ENCODE measurements at places on chromosomes 3 and 15.

DNA sequence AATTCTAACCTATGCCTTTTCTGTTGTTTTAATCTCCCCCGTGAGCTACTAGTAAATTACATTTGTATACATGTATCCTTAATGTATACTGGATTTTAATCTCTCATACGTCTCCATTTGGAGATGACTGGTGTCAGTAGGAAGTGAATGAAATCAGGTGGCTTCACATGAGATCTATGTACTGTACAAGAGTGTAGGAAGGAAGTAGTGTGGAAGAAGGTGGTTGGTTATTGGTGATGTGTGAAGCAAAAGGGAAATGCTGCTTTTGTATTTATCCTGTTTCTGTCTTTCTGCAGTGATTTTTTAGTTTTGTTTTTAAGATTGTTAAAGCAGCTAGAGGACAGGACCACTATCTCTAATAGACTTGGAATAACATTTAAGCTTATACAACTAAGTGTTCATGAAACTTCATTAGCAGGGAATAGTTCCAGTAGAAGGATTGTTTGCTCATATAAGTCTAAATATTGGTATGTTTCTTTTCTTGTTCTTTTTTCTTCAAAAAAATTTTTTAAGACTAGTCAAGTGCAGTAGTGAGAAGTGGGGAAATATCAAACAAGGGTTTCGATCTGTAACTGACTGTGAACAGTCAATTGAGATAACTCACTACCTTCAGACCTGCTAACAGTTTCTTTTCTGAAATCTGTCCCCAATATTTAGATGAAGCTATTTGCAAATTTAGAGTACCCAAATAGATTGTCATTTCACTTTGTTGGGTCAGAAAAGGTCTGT is 15.3 kb downstream of the SNX1 start:
- peaks cover 55% of the 10 kb centered on the region for H3K4me1 ChIP-seq
- no peak overlapping the region for H3K4me3 ChIP-seq
- H3K27ac ChIP-seq: peak overlapping the region; percentile 73

- no peak overlapping the region for H3K27ac ChIP-seq
- no peaks in the 10 kb centered on the region for H3K27me3 ChIP-seq
- no peak for DNase-seq
- no peaks in the 10 kb centered on the region for H3K4me1 ChIP-seq
- no peak overlapping the region for H3K4me3 ChIP-seq
- no peaks in the 10 kb centered on the region for H3K36me3 ChIP-seq
Observed at GRCh38 chr3:55683666-55684270, 196.7 kb upstream of the WNT5A start.

GRCh38 chr15:62929000-62929357 is 113.6 kb upstream of the TPM1 start:
- H3K27ac ChIP-seq: no peak overlapping the region
- no peak for DNase-seq
- no peak overlapping the region for H3K4me3 ChIP-seq
- no peaks in the 10 kb centered on the region for H3K4me1 ChIP-seq

GRCh38 chr3:141895731-141896130 is 19.3 kb downstream of the ATP1B3 start:
- no peak for DNase-seq
- peaks cover 61% of the 10 kb centered on the region for H3K4me1 ChIP-seq
- H3K27ac ChIP-seq: no peak overlapping the region
- no peak overlapping the region for H3K4me3 ChIP-seq
- H3K36me3 ChIP-seq: peaks cover 83% of the 10 kb centered on the region

DNA sequence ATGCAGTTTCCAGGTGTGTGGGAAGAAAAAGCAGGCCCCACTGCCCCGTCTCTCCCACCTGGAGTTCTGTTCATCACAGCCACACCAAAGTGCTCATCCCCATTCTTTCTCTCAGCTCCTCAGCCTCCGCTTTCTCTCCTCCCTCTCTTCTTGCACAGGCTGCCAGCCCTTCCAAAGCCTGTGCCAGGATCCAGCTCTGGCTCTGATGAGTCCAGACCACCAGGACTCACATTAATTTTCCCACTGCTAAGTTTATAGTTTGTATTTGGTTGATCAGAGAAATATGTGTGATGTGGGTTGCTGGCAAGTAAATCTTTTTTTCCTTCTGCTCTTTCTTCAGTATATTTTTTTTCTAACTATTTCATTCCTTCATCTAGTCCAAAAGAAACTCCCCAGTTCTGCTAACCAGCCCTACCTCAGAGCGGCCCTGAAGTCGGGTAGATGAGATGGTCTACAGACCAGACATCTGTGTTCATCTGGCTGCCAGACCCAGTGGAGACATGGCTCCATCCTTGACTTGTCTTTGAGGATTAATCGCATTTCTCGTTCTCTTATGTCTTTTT is 49.8 kb downstream of the BOC start:
- H3K27me3 ChIP-seq: peaks cover 2% of the 10 kb centered on the region
- H3K4me3 ChIP-seq: no peak overlapping the region
- H3K4me1 ChIP-seq: peaks cover 6% of the 10 kb centered on the region
- H3K36me3 ChIP-seq: no peaks in the 10 kb centered on the region
- no peak overlapping the region for H3K27ac ChIP-seq

DNA sequence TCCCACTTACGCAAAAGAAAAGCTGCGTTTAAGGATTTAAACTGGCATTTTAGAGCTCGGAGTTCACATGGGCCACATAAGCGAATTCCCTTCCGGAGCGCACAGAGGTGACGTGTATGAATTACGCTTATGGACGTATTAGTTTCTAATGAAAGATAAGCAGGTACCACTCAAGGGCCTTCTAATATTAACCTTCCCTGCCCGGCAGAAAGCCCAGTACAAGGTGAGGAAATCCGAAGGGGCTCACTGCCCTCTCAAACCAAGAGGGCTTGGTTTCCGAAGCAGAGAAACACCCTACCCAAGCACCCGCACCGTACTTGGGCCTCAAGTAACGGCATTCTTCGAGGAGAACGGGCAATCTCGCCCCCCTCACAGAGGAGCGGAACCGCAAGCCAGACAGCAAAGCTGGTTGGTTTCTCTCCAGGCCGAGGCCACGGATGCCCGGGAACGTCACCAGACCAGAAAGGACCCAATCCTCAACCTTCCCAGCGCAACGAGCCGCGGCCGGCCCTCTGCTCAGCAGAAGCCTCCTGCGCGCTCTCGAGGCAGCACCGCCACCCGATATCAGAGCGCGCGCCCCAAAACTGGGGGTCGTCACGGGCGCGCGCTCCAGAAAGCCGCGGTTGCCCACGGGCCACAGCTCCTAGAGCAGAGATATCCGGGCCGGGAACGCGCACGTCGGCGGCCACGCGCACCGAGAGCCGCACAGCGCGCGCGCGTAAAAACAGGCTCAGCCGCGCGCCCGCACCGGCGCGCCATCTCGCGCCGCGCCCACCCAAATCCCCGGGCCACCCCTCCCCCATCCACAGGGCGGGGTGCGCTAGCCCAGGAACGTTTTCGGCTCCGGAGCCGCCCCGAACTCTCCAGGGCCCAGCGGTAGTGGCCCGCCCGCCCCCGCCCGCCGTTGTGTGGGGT is 676 bp downstream of the QRICH1 start:
- H3K4me1 ChIP-seq: peaks cover 42% of the 10 kb centered on the region
- H3K4me3 ChIP-seq: peak overlapping the region; percentile 93
- H3K27ac ChIP-seq: peak overlapping the region; percentile 98
- H3K36me3 ChIP-seq: peaks cover 72% of the 10 kb centered on the region

DNA sequence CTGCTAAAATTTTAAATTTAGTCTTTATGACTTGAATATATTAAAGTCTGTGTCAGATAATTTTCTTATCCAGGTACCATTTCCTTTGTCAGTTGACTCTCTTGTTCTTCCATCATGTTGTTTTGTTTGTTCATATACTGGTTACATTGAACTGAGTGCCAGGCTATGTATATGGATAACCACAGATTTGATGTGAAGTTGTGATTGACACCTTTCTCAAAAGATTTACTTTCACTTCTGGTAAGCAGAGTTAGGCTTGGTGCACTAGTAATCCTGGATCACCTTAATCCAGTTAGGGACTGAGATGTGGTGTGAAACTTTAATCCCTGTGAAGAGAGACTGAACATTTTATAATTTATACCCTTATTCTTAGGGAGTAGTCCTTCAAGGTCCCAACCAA is 99.4 kb downstream of the ADAM10 start:
- peaks cover 3% of the 10 kb centered on the region for H3K4me1 ChIP-seq
- H3K36me3 ChIP-seq: peaks cover 55% of the 10 kb centered on the region
- DNase-seq: no peak

- H3K27ac ChIP-seq: no peak overlapping the region
- DNase-seq: no peak
- no peak overlapping the region for H3K4me3 ChIP-seq
- H3K4me1 ChIP-seq: no peaks in the 10 kb centered on the region
- H3K36me3 ChIP-seq: no peaks in the 10 kb centered on the region
- H3K27me3 ChIP-seq: no peaks in the 10 kb centered on the region
Observed at GRCh38 chr3:116391296-116392201, 53.7 kb downstream of the LSAMP start.

GRCh38 chr3:116111765-116112164 is 333.5 kb downstream of the LSAMP start:
- H3K4me3 ChIP-seq: no peak overlapping the region
- DNase-seq: no peak
- no peaks in the 10 kb centered on the region for H3K27me3 ChIP-seq
- no peaks in the 10 kb centered on the region for H3K36me3 ChIP-seq
- no peak overlapping the region for H3K27ac ChIP-seq

GRCh38 chr15:47791161-47791560 is 73.9 kb downstream of the SEMA6D start:
- no peak for DNase-seq
- no peaks in the 10 kb centered on the region for H3K27me3 ChIP-seq
- no peak overlapping the region for H3K4me3 ChIP-seq
- no peaks in the 10 kb centered on the region for H3K4me1 ChIP-seq
- H3K27ac ChIP-seq: no peak overlapping the region

DNA sequence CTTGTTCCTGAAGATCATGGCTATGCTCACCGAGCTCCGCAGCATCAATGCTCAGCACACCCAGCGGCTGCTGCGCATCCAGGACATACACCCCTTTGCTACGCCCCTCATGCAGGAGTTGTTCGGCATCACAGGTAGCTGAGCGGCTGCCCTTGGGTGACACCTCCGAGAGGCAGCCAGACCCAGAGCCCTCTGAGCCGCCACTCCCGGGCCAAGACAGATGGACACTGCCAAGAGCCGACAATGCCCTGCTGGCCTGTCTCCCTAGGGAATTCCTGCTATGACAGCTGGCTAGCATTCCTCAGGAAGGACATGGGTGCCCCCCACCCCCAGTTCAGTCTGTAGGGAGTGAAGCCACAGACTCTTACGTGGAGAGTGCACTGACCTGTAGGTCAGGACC is 35.2 kb downstream of the NR1I2 start:
- no peak overlapping the region for H3K27ac ChIP-seq
- H3K27me3 ChIP-seq: no peaks in the 10 kb centered on the region
- peaks cover 5% of the 10 kb centered on the region for H3K4me1 ChIP-seq
- no peaks in the 10 kb centered on the region for H3K36me3 ChIP-seq

DNA sequence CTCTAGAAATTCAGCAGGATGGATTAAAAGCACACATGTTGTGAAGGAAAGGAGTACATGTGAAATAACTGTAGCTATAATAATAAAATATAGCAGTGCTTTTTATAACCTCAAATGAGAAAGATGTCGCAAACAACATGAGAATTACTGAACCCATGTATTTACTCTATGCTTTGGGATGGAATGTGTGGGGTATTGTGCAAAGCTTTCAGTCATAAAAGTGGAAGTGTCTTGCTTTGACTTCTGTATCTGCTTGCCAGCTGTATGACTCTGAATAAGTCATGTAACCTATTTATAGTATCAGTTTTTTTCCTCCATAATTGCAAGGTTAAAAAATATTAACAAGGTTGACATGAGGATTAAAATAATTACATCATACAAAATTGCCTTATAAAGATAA is 519.3 kb upstream of the CADM2 start:
- H3K27me3 ChIP-seq: no peaks in the 10 kb centered on the region
- no peak overlapping the region for H3K27ac ChIP-seq
- H3K4me3 ChIP-seq: no peak overlapping the region
- H3K4me1 ChIP-seq: no peaks in the 10 kb centered on the region

DNA sequence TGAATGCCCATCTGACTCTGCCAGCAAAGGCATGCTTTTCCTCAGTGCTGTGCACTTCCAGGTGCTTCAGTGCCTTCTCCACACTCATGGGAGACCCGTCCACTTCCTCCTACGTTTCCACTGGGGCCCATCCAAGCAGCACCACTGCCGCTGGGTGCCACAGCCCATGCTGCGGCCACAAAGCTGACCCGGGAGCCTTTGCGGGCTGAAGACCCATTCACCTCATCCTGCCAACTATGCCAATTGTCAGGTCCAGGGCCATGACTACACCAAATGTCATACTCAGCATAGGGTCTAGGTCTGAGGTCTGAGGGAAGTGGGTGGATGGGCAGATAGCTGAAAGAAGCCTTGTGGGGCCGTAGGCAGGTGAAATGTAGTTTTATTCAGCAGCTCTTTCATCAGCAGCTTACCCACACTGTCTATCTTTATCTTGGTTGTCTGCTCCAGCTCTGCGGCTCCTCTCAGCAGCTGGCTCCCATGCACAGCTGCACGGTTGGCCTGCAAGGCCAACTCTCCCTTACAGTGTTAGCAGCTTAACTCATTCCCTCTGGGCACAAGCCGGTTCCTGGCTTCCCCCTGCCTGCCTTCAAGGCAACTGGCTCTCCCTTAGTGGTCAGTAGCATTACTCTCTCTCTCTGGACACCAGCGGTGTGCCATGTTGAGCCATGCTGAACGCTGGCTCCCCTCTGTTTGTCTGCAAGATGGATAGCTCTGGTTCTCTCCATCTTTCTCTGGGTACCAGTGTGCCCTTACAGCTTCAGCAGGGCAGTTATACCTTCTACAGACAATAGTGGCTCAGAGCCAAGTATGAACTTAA is 63.7 kb upstream of the SIAH2 start:
- no peak for DNase-seq
- H3K36me3 ChIP-seq: no peaks in the 10 kb centered on the region
- H3K4me3 ChIP-seq: no peak overlapping the region
- H3K4me1 ChIP-seq: no peaks in the 10 kb centered on the region
- peaks cover 16% of the 10 kb centered on the region for H3K27me3 ChIP-seq
- no peak overlapping the region for H3K27ac ChIP-seq

GRCh38 chr3:55899887-55900286 is 412.8 kb upstream of the WNT5A start:
- no peaks in the 10 kb centered on the region for H3K36me3 ChIP-seq
- DNase-seq: no peak
- no peak overlapping the region for H3K4me3 ChIP-seq
- no peaks in the 10 kb centered on the region for H3K27me3 ChIP-seq
- no peaks in the 10 kb centered on the region for H3K4me1 ChIP-seq

DNA sequence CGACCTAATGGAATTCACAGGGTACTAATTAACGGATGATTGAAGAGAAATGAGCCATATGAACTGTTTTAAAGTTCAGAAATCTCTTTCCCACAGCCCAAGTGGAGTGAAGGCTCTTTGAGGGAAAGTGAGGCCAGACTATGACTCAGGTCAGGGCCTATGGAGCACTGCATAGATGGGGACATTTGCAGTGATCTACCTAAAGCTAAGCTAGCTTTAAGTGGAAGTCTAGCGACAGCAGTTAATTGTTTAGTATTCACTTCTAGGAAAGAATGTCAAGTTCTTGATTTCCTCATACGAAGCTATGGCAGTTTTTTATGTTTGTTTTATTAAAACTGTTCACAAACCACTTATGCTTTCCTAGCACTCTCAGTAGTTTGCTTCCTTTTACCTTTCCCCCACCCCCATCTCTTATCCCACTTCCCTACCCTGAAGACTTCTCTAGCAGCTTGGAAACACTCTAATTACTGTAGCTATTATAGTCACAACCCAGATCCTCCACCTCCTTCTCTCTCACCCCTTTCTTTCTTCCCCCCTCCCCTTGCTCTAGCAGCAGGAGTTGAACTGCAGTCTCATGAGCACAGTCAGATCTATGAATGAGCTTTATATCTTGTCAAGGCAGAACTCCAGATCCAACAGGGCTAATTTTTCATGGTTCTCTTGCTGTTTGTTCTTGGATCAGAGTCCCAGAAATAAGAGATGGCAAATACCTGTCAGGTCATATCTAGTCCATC is 6.2 kb downstream of the ZNF609 start:
- no peak for DNase-seq
- H3K36me3 ChIP-seq: peaks cover 74% of the 10 kb centered on the region
- peak overlapping the region; percentile 69 for H3K27ac ChIP-seq
- no peaks in the 10 kb centered on the region for H3K27me3 ChIP-seq

Data from activated T-cell treated with anti-CD3 and anti-CD28 coated beads, Interleukin-2, amount 50 U/mL, for 24 hours (primary cell).